Activated naive CD4-positive, alpha-beta T cell (primary cell): ENCODE measurements at places on chromosomes 5 and 9.
A peak's percentile ranks its signal among the peaks of the same experiment; 100 is the strongest.

- DNase-seq, result no peak
Measured at GRCh38 chr9:69097064-69097463, 61.5 kb downstream of the FXN start.

DNA sequence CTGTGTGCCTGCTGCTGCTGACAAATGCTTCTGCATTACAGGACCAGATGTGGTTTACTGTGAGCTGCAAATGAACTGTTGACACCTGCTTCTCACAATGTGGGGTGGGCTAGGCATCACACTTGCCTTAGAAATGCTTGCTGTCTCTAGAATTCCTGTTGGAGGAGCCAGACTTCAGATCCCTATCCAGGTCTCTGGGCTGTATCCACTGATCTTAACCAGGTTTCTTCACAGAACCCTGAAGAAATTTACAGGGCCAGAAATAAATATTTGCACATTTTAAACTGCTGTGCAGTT, 255.4 kb downstream of the FAM114A2 start:
- DNase-seq, result no peak

DNA sequence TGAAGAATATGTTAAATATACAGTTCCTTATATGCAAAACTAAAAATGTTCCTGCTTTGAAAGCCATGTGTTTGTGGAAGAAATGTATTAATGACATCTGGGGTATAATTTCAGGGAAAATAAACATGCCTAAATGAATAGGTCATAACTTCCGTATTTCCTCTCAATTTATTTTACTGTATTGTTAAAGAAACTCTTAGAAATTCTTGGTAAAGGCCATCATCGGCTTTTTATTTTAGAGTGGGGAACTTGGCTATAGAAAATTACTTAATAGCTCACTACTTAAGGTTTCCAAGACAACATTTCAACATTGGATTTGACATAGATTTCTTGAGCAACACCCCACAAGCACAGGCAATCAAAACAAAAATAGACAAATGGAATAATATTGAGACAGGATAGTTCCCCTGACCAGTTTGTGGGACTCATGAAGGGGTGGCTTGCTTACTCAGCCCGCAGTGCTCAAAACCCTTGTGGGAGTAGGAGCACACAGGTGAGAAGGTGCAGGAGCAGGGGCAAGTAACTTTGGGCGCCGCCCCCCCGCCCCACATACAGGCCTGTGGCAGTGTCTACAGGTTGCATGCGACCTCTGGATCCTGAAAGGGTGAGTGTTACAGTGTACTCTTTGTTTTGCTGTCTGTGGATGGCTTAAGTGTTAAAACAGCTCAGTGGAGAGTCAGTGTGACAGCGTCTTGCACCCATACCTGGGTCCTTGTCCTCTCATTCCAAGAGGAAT, 891.4 kb upstream of the C9orf72 start:
- DNase-seq, result no peak

GRCh38 chr9:93676310-93677047, 100.1 kb downstream of the PHF2 start:
- no peak for DNase-seq

- no peak for DNase-seq
Measured at GRCh38 chr9:994005-994404, 17.6 kb downstream of the DMRT3 start.

DNA sequence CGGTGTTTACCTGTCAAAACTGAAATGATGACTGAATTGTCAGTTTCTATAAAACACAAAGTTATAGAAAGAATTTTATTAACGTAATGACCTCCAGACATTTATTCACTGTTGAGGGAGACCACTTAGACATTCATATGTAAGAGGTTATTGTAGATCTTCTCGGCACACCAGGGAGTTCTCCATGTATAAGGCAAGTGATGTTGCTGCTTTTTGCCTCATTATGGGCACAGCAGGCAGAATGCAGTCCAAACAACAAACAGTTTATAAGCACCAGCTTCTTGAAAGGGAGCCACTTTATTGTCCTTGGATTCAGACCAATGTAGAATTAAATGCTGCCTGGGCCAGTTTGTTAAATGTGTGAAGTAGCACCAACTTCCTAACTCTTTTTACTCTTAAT, 66.7 kb downstream of the C7 start:
- DNase-seq, result no peak

- DNase-seq, result no peak
Measured at GRCh38 chr5:143446535-143447226, 43.2 kb upstream of the NR3C1 start.

- DNase-seq, result no peak
Measured at GRCh38 chr9:38079461-38080031, 10.5 kb upstream of the SHB start.

DNA sequence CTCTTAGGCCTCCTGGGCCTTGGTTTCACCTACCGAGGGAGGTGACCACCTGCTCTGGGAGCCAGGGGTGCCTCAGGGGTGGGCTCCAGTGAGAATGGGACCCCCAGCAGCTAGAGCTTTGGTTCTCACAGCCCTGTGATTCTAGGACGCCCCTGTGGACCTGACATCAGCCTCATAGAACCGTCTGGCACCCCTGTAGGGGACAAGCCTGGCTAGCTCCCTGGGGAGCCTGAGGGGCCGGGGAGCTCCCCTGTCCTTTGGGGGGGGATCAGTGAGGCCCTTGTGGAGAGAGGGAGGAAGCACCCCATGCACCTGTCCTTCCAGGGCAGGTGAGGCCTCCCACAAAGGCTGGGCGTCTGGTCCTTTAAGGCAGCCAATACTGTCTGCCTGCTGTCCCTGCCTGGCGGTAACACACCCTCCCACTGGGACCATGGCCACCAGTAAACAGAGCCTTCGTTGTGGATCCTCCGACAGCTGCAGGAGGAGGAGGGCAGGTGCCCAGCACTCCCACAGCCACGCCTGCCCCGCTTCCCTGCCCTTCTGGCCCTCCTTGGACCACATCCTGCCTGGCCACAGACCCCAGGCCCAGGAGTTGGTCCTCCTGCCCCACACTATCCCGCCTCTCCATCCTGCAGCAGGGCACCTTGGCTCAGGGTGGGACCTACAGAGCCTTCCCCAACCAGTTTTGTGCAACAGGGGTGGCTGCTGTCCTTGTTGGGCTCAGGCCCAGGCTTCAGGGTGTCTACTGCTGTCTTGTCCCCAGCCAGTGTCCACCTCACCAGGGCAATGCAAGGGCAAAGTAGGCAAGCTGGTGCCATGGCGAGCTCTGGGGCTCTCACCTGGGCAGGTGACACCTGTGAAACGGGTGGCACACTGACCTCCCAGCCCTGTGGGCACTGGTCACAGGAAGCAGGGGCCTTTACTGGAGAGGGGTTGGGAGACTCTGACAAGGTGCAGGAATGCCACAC, 3.0 kb upstream of the TUBB4B start:
- DNase-seq, result no peak

- DNase-seq, result no peak
Measured at GRCh38 chr5:63398346-63398745, 563.9 kb downstream of the HTR1A start.

GRCh38 chr5:178651046-178651810, 24.4 kb upstream of the CLK4 start:
- DNase-seq, result no peak

DNA sequence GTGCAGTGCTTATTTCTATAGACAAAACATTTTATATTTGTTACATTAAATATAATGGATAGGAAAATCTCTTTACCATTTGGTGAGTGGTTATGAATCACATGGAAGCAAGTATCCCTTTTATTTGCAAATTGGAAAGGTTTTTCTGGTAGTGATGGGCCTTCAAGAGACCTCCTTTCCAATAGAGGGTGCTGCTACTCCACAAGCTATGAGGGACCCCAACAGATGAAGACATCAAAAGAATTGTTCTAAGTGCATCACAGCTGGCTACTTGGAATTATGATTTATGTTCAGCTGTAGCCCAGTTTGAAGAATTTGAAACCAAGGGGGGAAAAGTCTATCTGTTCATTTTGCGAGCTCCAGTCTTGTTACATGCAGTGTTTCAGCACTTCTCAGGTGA, 493.7 kb upstream of the SGCD start:
- DNase-seq, result no peak

- no peak for DNase-seq
Measured at GRCh38 chr9:122463828-122464632, 13.7 kb downstream of the OR1J1 start.

DNA sequence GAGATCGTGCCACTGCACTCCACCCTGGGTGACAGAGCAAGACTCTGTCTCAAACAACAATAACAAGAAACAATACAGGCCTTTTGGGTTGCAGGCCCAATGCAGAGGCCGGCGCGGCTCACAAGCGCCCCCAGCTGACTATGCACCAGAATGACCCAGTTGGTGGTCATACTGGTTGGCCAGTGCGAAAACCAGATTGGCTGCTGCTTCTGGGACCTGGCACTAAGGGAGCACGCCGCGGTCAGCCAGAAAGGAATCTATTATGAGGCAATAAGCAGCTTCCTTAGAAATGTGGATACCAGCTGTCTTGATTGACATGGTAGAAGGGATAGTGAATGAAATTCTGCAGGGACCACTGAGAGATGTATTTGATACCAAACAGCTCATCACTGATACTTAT, 35.0 kb downstream of the RANBP17 start:
- no peak for DNase-seq

DNA sequence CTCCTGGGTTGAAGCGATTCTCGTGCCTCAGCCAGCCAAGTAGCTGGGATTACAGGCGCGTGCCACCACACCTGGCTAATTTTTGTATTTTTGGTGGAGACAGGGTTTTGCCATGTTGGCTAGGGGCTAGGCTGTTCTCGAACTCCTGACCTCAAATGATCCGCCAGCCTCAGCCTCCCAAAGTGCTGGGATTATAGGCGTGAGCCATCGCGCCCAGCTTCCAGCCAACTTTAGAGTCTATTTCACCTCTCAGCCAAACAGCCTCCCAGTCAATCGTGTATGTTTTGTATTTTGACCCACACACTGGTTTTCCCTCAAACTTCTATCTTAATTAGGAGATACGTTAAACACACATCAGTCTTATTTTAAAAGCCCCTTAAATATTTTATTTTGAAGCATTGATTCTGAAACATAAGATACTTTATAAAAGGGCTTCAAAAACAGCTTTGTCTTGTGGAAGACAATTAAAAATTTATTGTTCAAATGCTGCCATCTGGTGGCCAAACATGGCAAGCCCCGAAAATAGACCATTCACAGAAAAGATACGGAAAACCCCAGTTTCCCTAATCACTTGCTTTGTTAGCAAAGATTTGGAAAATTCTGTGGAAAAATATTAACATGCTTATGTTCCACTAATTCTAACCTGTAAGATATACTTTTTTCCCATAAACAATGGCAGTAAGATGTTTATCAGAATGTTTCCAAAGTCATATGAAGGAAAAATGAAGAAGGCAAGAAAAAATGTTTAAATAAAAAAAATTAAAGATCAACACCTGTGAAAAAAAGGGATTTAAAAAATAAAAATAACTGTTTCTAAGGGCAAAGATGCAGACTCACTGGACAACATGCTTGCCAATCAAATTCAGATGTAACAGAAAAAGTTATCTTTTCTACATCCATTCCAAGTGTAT, 33.1 kb downstream of the APTX start:
- DNase-seq, result peak; percentile 11

GRCh38 chr5:91186101-91186500, 197.0 kb downstream of the ARRDC3 start:
- no peak for DNase-seq

DNA sequence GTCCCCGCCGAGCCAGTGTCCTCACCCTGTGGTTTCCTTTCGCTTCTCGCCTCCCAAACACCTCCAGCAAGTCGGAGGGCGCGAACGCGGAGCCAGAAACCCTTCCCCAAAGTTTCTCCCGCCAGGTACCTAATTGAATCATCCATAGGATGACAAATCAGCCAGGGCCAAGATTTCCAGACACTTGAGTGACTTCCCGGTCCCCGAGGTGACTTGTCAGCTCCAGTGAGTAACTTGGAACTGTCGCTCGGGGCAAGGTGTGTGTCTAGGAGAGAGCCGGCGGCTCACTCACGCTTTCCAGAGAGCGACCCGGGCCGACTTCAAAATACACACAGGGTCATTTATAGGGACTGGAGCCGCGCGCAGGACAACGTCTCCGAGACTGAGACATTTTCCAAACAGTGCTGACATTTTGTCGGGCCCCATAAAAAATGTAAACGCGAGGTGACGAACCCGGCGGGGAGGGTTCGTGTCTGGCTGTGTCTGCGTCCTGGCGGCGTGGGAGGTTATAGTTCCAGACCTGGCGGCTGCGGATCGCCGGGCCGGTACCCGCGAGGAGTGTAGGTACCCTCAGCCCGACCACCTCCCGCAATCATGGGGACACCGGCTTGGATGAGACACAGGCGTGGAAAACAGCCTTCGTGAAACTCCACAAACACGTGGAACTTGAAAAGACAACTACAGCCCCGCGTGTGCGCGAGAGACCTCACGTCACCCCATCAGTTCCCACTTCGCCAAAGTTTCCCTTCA, 1.4 kb downstream of the GLIS3 start:
- DNase-seq, result no peak

GRCh38 chr9:24479361-24480059, 66.2 kb downstream of the IZUMO3 start:
- DNase-seq, result no peak

GRCh38 chr9:133733421-133733795, 4.7 kb downstream of the SARDH start:
- DNase-seq, result no peak

DNA sequence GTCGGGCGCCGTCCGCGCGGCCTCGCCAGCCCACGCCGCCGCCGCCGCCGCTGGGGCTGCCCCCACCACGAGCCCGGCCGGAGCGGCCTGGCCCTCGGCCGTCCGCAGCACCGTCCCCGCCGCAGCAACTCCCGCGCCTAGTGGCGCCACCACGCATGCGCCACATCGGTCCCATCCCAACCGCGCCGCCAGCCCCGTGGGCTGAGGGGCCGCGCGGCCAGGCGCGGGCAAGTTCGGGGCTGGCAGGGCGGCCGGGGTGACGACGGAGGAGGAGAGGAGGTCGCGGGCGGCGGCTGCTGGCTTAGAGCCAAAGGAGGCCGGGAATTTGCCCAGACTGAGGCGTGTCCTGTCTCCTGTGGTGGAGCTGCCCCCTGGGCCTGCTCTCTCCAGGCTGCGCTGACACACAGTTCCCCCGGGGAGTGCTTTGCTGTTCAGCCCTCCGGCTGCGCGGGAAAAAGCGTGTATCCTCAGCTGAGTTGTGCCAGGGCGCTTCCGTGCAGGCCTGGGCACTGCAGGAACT, at the start of gene TUSC1:
TUSC1 (minus strand) TSS at position 298 of the 520 bp plus-strand sequence; CDS start at position 166, 132 bp downstream.
- no peak for DNase-seq

- no peak for DNase-seq
Measured at GRCh38 chr5:40916226-40916625, 6.9 kb downstream of the C7 start.

GRCh38 chr9:127133739-127134167, 11.3 kb upstream of the ANGPTL2 start:
- DNase-seq, result no peak

DNA sequence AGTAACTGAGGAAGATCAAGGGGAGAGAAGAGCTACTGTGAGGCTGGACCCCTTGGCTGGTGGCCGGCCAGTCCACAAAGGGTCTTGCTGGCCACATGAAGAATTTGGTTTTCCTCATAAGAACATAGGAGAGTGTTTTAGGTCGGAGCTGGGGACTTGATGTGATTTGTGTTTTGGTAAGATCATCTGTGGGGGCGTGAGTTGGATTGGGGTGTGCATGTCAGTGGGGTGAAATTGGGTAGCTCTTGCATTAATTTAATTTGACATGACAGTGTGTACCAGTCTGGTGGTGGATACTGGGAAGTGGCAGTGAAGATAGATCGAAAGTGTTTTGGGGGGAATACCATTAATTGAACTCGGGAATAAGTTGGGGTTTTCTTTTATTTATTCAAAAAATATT, 8.6 kb downstream of the PAM start:
- no peak for DNase-seq

- DNase-seq, result no peak
Measured at GRCh38 chr9:129027685-129028191, 393 bp downstream of the SH3GLB2 start.
